ENCODE measurements at places on chromosomes 2 and 18.

DNA sequence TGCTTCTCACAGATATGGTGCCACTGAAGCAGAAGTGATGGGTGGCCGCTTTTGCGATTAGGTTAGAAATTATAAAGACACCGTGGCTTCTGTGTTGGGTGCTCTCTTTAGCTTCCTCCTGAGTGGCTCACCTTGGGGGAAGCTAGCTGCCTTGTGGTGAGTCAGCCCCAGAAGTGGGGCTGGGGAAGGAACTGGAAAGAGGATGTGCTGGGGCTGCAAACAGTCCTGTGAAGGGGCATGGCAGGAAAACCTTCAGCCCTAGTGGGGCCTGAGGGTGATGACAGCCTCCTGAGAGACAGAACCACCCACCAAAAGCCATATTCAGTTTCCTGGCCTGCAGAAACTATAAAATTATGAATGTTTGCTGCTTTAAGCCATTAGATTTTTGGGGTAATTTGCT is 8.9 kb upstream of the ASB18 start:
- no peak for DNase-seq

DNA sequence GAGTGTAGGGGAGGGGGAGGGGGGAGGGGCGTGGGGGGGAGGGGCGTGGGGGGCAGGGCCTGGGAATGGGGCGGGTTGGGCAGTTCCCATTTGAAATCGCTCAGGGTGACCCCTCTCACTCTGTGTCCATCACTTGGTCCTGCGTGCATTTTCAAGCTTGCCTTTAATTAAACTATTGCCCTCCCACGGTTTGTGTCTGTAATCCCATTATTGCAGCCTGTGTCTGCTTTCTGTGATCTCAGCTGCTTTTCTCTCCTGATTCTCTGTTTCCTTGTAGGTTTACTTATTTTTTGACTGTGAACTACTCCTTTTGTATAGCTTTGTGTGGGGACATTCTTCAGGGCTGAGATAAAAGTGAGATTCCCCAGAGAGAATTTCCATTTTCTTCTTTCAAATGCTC is 1.3 kb downstream of the DCDC2C start:
- no peak for DNase-seq

GRCh38 chr2:112784199-112785189 is at the start of gene IL1A:
IL1A (minus strand) TSS chr2:112784493; CDS start chr2:112783770, 723 bp downstream.
- DNase-seq: peak; percentile 74

DNA sequence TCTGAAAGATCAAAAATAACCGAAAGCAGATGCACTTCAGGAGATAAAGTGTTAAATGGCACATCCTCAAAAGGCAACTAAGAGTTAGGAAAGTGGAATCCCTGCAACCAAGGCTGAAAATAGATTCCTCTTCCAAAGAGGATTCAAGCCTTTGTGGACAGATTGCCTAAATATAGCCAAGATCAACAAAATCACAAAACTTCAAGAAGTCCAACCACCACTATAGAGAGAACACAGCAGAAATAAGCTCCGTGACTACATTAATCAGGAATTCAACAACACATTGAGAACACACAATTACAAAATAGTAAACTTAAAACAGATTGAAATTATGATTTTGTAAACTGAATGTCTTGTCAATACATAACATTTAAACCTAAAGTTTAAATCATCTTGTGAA is 165.7 kb downstream of the LNPK start:
- DNase-seq: no peak

DNA sequence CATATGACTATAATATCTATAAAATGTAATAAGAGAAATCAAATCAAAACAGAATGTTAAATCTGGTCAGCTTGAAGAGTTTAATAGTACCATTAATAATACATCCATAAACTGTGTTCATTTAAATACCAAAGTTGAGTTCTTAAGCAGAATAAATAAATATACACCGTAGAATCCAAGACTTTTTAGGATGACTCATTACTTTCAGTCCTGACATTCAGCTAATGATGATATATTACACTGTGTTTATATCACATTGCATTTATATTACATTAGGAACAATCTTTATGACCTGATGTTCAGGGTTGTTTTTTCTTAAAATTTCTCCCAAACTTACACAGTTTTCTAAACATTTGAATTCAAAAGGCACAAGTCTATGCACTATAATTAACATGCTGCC is 331.3 kb downstream of the SS18 start:
- DNase-seq: no peak

GRCh38 chr18:45841060-45841764 is 15.7 kb downstream of the SIGLEC15 start:
- DNase-seq: no peak

- DNase-seq: no peak
Observed at GRCh38 chr2:55715626-55716025, 22.0 kb upstream of the PNPT1 start.

DNA sequence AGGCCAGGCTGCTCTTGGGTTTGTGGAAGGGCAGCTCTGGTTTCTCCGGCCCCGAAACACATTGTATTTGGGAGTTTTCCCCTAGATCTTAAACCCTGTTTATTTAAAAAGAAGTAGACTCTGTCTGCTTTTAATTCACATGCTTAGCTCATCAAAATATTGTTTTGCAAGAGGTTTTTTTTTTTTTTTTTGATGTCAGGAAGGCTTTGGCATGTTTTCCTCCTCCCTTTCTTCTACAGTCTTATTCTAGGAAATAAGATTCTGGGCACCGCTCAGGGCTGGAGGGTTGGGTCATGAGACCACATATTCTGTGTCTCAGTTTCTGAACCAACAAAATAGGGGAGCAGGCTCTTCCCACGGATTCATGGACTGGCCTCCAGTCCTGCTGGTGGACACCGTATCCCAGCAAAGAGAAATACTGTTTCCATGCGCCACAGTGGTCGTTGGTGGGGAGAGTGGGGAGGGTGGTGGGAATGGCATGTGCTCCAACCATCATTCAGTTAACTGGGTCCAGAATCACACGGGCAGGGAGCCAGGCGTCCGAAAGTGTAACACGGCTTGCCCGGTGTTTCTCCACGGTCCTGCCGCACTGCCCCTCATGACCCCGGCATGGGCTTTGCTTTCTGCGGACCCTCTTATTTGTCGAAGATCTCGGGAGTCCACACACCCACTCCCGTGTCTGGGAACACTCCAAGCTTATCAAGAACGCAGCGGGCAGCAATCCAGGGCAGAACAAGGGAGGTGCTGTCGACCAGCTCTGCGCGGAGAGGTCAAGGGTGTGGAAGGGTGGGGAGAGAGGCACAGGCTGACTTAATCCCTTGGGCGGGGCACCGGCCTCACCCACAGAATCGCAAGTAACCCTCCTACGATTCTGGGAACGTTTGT is 176.7 kb downstream of the GLI2 start:
- peak; percentile 77 for DNase-seq

- no peak for DNase-seq
Observed at GRCh38 chr2:207217442-207217841, 51.7 kb upstream of the KLF7 start.

DNA sequence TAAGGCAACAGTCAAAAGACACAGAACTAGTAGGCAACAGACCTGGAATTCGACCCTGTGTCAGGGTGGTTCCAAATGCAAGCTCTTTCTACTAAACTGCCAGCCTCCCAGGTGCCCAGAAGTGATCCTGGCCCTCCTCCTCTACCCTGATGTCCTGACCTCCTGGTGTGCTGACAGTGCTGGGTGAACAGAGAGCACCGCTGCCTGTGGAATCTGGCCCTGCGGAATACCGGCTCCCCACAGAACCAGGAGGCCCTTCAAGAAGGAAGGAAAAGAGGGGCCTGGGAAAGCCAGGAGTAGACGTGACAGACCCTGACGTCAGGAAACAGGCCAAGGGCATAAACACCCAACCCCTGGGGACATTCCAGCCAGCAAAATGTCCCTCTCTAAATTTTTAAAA is 120.3 kb downstream of the NOL10 start:
- DNase-seq: no peak

- no peak for DNase-seq
Observed at GRCh38 chr2:128736046-128736688, 417.5 kb upstream of the HS6ST1 start.

DNA sequence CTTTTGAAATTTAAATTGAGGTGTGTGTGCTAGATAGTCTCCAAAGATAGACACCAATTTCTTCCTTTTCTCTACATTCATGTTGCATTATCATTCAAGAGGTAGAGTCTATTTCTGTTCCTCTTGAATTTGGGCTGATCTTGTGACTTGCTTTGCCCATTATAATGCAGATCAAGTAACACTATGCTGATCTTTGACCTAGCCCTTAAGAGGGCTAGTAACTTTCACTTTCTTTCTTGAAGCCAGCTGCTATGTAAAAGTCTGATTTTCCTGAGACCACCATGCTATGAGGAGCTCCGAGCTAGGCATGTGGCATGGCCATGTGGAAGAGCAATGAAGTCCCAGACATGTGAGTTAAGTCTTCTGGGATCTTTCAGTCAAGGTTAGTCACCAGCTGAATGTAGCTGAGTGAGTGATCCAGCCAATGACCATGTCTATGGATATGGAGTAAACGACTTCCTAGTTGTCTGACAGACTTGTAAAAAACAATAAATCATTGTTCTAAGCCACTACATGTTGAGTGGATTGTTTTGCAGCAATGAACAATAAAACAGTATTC is 189.4 kb upstream of the CWC22 start:
- DNase-seq: no peak

DNA sequence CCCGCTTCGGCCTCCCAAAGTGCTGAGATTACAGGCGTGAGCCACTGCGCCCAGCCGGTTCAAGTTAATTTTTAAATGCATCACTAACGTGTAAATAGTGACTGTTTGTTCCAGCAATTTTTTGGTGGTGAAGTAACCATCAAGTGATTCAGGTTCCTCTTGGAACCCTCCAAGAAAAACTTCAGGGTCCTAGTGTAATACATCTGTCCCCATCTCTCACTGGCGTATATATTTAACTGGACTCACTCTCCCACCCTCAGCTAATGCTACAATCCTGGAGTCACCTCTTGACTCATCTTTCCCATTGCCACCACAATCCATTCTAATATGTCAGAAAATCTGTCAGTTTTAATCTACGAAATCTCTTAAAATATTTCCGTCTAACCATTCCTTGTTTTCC is 10.3 kb downstream of the SULT1C4 start:
- no peak for DNase-seq

DNA sequence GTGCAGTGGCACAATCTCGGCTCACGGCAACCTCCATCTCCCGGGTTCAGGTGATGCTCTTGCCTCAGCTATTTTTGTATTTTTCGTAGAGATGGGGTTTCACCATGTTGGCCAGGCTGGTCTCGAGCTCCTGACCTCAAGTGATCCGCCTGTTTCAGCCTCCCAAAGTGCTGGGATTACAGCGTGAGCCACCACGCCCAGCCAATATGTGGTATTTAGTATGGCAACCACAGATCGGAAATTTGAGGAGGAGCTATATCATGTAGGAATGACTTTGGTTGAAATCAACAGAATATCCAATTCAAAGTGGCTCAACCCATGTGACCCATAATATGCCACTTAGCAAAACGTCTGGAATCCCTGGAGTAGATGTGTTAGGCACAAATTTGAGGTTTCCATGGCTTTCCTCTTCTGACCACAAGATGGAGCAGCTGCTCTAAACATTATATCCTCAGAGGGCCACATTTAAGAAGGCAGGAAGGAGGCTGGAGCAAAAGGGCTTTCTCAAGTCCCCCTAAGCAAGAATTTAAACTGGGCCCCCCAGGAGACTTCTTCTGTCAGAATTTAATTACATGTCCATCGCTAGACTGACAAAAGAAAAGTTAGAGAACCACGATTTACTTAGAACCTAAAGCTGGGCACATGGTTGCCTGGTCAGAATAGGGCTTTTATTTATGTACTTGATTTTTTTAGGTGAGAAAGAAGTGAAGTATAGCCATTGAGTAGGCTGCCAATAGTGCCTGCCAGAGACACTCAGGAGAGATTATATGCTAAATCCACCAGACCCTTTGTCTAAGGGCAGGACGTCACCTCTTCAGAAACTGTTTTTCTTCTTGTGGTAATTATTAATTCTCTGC is 49.6 kb upstream of the ITSN2 start:
- peak; percentile 76 for DNase-seq

DNA sequence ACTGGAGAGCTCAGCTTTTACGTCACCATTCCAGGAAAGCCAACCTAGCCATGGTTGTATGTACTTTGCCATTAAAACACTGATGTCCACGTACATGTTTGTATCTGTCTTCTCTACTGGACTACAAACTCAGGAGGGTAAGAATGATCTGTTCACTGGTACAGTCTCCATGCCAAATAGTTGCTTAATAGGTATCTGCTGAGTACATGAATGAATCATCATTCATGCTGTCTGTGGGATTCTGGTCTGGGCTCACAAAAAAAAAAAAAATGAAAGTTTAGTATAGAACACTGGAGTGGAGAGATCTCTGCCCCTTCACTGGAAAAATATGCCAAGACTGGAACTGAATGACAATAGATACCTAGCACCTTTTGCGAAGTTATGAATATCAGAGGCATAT is 102.6 kb upstream of the ITGA4 start:
- no peak for DNase-seq

DNA sequence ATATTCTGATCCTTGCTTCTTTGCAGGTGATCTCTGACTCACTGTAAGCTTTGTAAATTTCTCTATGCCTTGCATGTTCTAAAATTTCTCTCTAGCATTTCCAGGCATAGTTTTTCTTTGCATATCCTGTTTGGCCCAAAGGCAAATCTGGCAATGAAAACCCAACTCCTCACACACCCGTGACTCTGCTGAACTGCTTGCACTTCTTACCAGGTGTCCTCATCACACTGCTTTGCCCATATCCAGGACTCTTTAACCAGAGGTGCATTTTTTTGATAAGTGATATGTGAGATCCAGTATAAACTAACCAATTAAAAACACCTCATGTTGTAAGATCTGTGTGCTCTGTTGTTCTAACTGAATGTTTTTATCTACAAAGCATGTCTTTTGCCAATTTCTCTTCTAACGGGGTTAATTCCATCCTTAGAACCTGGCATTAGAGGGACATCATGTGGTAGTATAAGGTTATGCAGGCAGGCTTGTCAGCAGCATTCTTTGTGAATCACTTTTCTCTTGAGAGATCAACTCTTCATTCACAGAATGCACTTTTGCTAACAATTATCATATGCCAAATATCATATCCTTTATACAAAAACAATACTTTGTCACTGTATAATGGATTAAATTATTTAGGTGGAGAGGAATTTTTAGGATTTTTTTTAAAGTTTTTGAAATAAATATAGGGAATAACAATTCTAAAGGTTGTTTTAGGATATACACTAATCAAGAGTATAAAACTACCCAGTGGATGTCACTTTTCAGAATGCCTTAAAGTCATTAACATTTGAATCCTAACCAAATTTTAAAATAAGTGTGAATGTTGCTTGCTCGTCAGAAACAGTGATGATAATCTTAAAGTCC is 20.8 kb upstream of the TMX3 start:
- DNase-seq: peak; percentile 37

- no peak for DNase-seq
Observed at GRCh38 chr2:44638649-44639048, 276.9 kb downstream of the CAMKMT start.

DNA sequence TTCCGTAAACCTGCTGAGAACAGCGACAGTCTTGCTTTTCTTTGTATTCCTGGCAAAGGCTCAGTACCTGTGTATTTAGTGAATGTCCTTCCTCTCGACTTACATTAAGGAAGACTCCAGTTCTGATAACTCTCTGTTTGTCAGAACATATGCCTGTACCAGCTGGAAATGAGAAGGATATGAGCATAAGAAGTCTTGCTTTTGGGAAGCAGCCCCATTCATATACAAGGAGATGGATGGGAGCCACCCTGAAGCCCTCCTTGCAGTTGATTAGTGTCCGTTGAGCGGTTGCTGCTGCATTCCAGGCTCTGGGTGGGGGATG is 59.8 kb downstream of the SH3BP4 start:
- DNase-seq: no peak

GRCh38 chr2:75133621-75134570 is 65.4 kb downstream of the TACR1 start:
- no peak for DNase-seq

Measured in NCI-H460 (cell line).